ENCODE measurements at places on chromosomes 4 and X. TPM values are rescaled to one million over a fixed set of nuclear protein-coding genes. Genes with fewer than 3 reads are reported as not detected.

Gene MMRN1
- total RNA-seq: 26.2 TPM

Gene TMEM150C
- 32.1 TPM for total RNA-seq

Gene TNMD
- total RNA-seq: 7.7 TPM

Gene NXF2
- total RNA-seq: not detected

Gene AREG
- 8.1 TPM for total RNA-seq

Gene ARHGAP24
- 54.8 TPM for total RNA-seq

Gene RRH
- 0.34 TPM for total RNA-seq

Gene MAGEB1
- not detected for total RNA-seq

Gene TLR6
- total RNA-seq: 11.3 TPM

Gene OTUD6A
- total RNA-seq: not detected
